Keratinocyte (primary cell): ENCODE measurements at places on chromosomes 11 and 22.

- no peak for DNase-seq
Observed at GRCh38 chr22:37971475-37972434, 12.6 kb downstream of the SOX10 start.

DNA sequence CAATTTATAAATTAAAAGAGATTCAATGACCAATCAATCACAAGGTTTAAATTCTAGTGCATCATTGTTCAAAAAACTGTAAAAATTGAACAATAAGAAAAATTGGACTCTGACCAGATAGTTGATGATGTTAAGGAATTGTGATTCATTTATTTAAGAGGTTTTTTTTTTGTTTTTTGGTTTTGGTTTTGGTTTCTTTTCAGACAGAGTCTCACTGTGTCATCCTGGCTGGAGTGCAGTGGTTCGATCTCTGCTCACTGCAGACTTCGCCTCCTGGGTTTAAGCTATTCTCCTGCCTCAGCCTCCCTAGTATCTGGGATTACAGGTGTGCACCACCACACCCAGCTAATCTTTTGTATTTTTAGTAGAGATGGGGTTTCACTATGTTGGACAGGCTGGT lies 17.1 kb upstream of the EIF3M start:
- DNase-seq, result no peak

DNA sequence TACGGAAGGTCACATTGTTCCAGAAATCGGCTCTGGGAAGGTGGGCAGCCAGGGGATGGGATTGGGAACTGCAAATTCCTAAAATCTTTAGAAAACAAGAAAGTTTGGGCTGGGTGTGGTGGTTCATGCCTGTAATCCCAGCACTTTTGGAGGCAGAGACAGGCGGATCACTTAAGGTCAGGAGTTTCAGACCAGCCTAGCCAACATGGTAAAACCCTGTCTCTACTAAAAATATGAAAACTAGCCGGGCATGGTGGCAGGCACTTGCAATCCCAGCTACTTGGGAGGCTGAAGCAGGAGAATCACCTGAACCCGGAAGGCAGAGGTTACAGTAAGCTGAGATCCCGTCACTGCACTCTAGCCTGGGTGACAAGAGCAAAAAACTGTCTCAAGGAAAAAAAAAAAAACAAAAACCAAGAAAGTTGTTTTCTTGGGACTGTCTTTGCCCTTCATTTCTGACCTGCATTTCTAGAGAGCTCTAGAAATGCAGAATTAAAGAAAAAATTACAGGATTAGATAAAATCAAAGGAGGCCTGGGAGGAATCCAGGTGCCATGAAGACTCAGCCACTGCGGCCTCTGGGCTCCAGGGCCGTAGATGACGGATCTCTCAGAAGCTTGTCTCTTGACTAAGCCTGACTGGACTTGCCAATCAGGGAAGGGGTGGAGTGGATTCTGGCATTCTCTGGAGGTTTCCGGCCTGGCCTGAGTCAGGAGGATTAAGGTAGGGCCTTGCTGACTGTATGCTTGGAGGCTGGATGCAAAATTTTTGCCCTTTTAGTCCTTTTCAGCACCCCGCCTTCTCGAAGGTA lies 5.3 kb upstream of the MALAT1 start:
- no peak for DNase-seq

- DNase-seq, result no peak
Observed at GRCh38 chr11:66595245-66595904, 2.4 kb downstream of the CCS start.

DNA sequence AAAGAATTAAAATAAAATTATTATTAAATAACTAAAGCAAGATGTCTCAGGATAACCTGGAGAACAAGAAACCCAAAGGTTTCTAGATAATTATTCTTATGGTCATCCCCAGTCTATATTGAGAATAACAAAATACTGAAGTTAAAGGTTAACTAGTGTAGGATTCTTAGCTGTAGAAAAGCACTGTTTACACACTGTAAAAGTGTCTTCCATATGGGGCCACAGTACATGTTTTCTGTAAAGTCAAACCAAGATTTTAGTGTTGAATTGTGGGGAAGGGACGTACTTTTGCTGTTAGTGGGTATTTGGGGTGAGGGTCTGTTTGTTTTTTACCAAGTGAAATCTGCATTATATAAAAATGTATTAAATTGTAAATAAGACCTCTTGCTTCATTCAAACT lies 47.5 kb upstream of the SOX6 start:
- no peak for DNase-seq

- no peak for DNase-seq
Observed at GRCh38 chr11:17769218-17769617, 34.6 kb downstream of the KCNC1 start.

GRCh38 chr11:47177229-47177845 lies 658 bp upstream of the ARFGAP2 start:
- DNase-seq, result peak; percentile 46

- no peak for DNase-seq
Observed at GRCh38 chr11:11622340-11622706, 518 bp upstream of the GALNT18 start.

GRCh38 chr22:40051322-40051721 lies 56.6 kb downstream of the FAM83F start:
- DNase-seq, result no peak
